ENCODE measurements at places on chromosomes 16 and 17.

DNA sequence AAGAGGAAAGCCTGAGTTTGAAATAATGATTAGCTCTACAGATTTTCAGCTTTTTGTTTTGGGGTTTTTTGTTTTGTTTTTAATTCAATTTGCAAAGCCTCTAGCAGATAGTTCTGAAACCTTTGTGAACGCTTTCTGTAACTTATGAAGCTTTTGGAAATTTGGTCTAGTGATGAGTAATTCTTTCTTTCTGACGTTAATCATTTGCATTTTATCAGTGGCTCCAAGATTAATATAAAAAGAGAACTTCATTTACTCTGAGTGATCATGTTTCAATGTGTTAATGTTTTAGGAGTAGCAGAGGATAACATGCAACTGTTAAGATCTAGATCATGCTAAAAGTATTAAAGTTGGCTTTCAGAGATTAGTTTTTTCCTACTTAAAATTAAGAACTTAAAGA, 160.3 kb upstream of the TBX2 start:
- no peak for DNase-seq

- DNase-seq = no peak
Measured at GRCh38 chr16:27220991-27221390, 17.7 kb downstream of the KDM8 start.

- DNase-seq = no peak
Measured at GRCh38 chr16:24826817-24827566, 18.8 kb upstream of the SLC5A11 start.

GRCh38 chr16:73923951-73924350, 372.7 kb upstream of the PSMD7 start:
- no peak for DNase-seq

- DNase-seq = no peak
Measured at GRCh38 chr16:50444526-50444925, 75.7 kb upstream of the BRD7 start.

DNA sequence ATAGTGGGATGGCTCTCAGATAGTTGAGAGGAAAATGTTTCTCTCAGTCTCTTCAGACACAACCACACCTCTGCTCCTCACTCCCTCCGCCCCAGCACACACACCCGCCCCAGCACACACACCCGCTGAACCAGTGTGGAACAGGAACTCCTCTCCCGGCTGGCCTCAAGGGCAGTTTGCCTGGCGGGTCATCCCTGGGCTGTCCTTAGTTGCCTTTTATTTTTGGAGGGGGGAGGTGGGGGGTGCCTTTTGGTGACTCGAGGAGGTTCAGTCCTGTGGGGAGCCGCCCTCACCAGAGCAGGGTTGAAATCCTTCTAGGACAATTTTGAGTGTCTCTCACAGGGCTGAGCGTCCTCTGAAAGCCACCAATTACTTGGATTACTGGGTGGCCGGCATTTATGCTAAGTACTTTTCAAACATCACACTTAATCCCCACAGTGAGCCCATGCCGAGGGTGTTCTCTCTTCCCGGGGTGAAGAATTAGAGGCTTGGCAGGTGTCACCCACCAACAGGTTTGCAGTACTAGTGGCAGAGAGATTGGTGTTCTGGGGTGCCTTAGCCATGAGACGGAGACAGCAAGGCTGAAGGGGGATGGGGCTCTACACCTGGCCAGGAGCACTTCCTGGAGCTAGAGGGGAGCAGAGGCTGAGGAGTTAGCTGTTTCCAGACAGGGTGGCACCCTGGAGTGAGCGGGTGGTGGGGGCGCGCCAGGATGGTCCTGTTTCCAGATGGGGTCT, 2.8 kb downstream of the RASD1 start:
- no peak for DNase-seq

DNA sequence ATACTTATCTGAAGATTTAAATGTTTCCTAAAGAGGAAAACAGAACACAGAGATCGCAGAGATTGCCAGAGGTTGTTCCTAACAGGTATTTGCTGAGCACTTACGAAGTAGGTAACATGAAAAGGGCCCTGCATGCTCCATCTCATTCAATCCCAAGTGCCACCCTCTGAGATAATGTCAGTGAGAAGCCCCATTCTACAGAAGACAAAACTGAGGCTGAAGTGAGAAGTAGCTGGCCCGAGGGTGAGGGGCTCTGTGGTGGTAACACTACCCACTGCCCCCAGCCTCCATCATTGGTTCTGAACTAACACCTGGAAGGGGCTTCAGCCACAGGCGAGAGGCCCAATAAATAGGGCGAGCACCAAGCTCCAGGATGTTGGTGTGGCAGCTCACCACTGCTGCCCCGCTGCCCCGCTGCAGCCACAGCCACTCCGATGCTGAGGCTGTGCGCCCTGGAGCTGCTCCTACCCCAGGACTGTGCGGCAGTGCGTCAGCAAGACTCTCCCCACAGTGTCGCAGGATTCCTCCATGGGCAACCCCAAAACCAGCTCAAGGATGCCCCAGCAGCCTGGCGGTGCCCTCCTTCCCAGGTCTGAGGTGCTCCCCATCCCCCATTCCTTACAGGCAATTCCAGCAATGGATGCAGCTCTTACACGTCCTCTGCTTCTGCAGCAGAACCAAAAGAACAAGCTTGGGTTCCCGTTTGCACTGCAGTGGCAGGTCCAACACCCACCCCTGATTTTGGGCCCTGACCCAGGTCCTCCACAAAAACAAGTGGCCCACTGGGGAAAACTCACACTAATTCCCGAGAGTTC, 10.3 kb downstream of the FLCN start:
- DNase-seq = no peak

- no peak for DNase-seq
Measured at GRCh38 chr17:77745702-77746101, 212.8 kb upstream of the TNRC6C start.

DNA sequence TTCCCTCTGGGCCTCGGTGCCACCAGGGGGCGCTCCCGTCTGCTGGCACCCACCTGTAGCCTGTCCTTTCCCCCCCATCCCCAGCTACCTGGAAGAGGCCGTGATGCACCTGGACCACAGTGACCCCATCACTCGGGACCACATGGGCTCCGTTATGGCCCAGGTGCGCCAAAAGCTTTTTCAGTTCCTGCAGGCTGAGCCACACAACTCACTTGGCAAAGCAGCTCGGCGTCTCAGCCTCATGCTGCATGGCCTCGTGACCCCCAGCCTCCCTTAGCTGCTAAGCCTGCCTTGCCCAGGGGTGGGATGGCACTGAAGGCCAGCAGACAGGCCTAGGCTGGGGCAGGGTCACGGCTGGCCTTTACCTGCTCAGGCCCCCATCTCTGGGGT, 818 bp upstream of the NRN1L start:
- DNase-seq = no peak

DNA sequence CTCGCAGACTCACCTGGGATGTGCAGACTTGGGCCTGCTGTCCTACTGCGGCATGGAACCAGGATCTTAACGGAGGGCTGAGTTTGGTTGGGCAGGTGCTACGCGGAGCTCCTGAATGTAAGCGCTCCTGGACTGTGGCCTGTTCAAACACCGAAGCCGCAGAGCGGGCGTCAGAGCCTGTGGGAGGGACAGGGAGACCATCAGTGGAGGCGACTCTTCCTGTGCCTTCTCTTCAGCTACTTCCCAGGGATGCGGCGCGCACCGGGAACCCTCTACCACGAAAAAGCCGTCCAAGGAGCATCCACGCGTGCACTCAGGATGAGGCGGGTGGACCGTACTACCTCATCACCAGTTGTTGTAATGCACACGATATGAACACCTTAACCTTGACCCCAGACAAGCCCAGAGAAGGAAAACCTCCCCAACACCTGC, 2.0 kb downstream of the USP36 start:
- no peak for DNase-seq

GRCh38 chr16:80803339-80804055, 901 bp downstream of the CDYL2 start:
- no peak for DNase-seq

- DNase-seq = no peak
Measured at GRCh38 chr17:49571764-49572163, 3.9 kb upstream of the NXPH3 start.

DNA sequence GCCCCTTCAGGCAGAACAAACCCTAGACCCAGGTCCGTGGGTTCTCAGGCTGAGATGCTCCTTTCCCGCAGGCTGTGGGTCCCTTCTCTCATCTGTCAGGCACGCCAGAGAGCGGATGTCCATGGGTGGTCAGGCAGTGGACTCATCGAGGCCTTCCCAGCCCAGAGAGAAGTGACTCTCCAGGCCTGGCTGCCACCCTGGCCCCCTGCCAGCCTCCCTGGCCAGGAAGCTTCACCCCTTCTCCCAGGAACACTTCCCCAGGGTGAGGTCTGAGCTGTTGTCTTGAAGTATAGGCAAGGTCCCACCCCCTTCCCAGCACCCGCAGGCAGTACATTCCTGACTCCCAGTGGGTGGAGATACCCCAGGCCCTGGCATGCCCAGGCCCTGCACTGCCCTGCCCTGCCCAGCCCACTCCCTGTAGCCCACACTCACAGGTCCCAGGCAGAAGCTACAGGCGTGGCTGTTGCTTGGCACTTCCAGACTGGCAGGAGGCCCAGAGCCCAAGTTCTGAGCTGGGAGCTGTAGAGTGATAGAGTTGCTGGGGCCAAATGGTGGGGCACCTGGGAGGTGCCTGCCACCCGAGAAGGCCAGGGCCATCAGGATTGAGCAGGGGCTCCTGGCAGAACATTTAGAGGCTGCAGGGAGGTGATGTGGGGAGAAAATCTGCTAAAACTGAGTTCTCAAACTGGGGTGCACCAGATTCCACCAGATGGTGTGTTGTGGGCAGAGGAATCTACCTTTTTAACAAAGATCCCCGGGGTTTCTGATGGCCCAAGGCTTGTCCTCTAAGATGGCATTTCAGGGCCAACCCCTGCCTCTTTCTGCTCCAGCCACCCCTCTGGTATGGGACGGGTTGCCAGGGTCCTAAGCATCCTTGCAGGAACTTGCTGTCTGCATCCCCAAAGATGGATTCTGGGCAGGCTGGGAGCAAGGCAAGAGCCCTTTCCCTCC, 6.7 kb downstream of the ITGA3 start:
- DNase-seq = no peak

- no peak for DNase-seq
Measured at GRCh38 chr16:85512808-85513115, 100.4 kb upstream of the GSE1 start.

GRCh38 chr17:73304971-73305812, 6.6 kb downstream of the CDC42EP4 start:
- DNase-seq = peak; percentile 60

- DNase-seq = no peak
Measured at GRCh38 chr16:31487720-31488467, 5.0 kb downstream of the SLC5A2 start.

GRCh38 chr16:74107795-74108610, 188.6 kb upstream of the PSMD7 start:
- DNase-seq = no peak

GRCh38 chr16:10613785-10614485, 33.5 kb upstream of the EMP2 start:
- no peak for DNase-seq

- DNase-seq = no peak
Measured at GRCh38 chr16:50279504-50279865, 13.1 kb downstream of the ADCY7 start.

- DNase-seq = no peak
Measured at GRCh38 chr17:19621697-19622096, 26.9 kb upstream of the ALDH3A2 start.

GRCh38 chr17:79338604-79339003, 264.0 kb downstream of the ENGASE start:
- DNase-seq = no peak

GRCh38 chr17:30567231-30568116, 90.3 kb downstream of the GOSR1 start:
- no peak for DNase-seq

DNA sequence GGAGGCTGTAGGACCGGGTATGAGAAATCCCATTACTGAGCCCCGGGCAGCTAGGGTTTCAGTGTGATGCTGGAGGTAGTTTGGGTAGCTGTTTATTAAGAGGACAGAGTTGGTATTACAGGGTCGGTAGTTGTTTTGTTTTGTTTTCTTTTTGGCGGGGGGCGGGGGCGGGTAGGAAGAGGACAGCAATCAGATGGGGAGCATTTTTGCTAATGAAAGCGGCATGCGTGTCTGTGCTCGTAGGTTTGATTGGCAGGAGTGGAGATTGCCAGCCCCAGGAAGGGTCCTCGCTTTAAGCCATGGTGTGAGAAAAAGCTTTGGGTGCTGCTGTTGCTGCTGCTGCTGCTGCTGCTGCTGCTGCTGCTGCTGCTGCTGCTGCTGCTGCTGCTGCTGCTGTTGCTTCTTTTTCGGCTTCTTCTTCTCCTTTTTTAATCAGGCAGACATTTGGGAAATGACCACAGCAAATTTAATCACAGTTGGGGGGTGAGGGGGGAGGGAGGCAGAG, 498.5 kb upstream of the ZFHX3 start:
- DNase-seq = no peak

GRCh38 chr17:41415833-41416335, 8.5 kb downstream of the KRT37 start:
- peak; percentile 69 for DNase-seq

- DNase-seq = no peak
Measured at GRCh38 chr16:84593825-84594724, 23.8 kb downstream of the COTL1 start.

DNA sequence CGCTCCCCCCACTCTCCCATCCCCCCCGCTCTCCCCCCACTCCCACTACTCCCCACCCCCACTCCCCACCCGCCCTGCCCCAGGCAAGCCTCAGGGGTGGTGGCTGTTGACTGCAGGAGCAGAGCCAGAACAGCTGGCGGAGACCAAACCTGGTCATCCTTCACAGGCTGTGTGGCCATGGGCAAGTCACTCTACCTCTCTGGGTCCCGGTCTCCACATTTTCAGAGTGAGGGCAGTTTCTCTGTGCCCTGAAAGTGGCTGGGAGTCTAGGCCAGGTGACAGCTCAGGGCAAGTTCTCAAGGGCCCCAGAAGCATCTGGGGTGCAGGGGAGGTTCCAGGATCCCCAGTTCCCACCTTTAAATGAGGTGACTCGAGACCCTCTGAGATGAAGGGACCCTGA, 15.1 kb upstream of the BAHCC1 start:
- DNase-seq = no peak

All from BJ (cell line).